GM12864 (cell line): ENCODE measurements at places on chromosomes 1 and 21.

DNA sequence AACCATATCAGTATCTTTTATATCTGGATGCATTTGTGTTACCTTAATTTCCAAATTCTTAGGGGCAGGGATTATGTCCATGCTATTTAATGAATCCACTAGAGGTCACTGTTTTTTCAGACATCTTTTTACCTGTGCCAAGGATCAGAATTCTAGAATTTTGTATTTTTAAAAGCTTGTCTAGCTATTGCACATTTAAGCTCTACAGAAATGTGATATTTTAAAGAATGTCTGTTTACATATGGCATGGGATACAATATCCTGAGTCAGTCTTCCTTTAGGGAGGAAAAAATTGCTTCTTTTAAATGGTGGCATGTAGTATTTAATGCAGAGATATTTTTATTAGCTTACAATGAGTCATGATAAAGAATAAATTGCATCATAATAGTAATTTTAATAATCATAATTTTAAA, 11.3 kb downstream of the RPAP2 start:
- no peak for DNase-seq

DNA sequence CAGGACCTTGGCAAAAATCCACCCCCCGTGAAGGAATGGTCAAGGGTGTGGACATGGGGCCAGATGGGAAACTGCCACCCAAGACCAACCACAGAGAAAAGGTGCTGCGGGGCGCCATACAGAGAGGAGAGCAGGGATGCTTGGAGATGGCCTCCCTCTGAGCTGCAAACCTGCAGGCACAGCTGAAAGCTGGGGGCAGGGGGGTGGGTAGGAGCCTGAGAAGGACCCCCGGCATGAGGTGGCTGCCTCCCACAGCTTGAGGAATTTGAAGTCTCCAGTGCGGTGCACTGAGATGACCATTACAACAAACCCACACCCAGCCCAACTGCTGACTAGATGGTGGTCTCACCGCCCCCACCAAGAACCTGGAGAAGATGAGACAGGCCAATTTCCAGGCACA, 84.8 kb downstream of the WDR4 start:
- no peak for DNase-seq

DNA sequence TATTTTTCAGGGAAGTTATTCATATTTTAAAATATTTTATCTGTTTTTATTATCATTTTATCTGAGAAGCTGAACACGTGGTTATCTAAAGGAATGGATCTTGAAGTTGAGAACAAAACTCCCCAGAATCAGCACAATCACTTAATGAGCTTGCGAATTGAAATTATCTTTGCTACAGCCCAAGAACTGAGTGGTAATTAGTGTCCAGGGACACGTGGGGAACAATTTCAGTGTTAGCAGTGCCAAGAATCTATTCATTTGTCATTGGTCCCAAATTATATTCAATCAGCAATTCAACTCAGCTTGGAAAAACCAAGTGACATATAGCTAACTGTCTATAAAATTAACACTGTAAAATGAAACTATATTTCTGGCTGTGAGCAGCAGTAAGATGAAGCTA, 197.6 kb upstream of the UBE2U start:
- DNase-seq: no peak

DNA sequence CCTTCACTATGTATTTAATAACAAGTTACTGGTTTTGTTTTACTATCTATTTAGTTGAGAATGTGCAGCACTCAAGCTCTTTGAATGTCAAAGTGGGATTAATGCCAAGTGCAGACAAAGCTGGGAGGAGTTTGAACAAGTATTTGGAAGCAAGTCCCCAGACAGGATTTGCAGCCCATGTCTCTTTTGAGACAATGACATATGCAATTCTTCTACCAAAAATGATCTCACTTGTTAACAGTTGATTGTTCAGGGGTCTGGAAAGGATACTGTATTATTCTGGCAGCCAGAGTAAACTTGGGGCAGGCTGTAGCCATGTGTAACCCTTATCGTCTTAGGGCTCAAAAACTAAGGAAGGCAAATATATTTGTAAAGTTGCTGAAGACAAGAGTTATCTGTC, 15.8 kb downstream of the COLGALT2 start:
- no peak for DNase-seq

DNA sequence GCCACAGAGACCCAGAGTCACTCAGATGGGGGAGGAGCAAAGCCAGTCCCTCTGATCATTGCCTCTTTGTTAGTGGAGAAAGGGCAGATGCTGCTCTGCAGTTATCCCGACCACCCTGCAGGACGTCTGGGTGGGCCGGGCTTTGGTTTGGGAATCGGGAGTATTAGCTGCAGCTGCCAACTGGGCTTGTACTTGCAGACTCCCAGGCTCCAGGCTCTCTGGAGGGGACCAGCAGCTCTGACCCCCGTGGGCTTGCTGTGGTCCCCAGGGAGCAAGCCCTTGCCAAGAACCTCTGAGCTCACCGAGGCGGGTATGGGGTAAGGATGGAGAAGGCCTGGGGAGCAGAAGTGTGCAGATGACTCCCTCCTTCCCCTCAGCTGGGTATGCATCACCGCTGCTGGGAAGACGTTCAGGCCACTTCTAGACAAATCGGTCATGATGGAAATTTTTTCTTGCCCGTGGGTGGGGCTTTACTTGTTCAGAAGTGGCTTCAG, 21.6 kb downstream of the MAPKAPK2 start:
- DNase-seq: no peak

GRCh38 chr21:38479641-38480525, 18.4 kb downstream of the ERG start:
- DNase-seq: no peak

- no peak for DNase-seq
These were observed 25.9 kb upstream of the EPS8L3 start for GRCh38 chr1:109789551-109790180.

- peak; percentile 21 for DNase-seq
These were observed 126.9 kb downstream of the RNF220 start for GRCh38 chr1:44531785-44532566.

- no peak for DNase-seq
These were observed 973.1 kb upstream of the ADGRL2 start for GRCh38 chr1:80827666-80828065.

GRCh38 chr21:35924714-35925301, 135.5 kb downstream of the SETD4 start:
- DNase-seq: no peak

DNA sequence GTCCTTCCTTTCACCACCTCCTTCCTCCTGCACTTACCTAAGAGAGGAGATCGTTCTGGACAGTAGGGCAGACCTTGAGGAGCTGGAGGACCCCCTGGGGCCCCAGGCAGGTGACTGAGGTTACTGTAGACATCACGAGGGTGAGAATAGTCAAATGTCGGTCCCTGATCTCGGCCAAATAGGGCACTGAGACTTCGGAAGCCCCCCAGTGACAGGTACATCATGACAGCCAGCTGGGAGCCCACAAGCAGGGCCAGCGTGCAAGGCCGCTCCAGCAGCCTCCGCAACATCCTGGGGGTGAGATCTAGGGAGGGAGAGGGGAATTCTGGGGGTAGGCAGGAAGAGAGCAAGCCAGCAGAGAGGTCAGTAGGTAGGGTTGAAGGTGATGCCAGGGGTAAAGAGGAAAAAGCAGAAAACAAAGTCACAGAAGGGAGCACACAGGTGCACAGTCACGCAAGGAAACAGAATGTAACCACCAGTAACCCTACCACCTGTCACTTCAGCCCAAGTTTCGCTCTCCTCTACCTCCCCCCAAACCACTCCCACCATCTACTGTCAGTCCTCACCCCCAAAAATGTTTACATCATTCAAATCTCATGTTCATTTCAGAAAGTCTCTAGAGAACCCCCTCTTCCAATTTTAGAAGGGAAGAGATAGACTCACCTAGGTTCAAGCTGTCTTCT, 1.4 kb downstream of the B4GALT3 start:
- no peak for DNase-seq

DNA sequence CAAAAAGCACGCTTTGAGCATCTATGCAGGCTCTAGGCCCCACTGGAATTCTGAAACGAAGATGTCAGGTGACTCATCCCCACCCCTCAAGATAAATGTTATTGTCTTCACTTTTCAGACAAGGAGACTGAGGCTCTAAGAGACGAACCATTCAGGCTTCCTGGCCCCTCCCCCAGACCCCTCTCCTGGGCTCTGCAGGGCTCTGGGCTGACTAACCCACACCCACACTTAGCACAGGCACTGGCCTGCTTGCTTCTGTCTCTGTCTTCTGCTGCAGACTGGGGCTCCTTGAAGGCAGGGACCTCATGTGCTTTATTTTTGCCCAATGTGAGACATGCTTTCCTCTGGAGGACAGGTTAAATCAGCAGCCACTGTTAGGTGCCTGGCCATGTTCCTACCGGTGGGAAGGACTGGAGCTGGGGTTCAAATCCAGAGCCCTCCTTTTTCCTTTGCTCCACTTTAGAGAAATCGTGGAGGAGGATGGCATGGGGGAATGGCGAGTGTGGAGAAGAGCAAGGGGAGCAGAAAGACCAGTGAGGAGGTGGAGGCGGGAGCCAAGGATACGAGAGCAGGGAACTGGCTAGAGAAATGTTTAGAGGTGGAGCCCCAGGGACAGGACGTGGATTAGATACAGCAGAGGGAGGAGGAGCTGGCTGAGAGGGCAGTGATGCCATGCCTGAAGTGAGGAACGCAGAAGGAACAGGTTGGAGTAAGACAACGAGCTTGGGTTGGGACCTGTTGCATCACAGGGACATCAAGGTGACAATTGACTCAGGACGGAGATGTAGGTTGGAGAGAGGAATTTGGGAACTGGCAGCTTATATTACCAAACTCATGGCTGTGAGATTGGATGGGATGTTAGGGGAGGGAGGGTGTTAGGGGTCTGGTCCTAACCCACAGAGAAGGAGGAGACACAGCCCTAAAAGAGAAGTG, 1.7 kb downstream of the TMEM125 start:
- DNase-seq: no peak

GRCh38 chr1:116403496-116404136, 30.6 kb downstream of the ATP1A1 start:
- no peak for DNase-seq

DNA sequence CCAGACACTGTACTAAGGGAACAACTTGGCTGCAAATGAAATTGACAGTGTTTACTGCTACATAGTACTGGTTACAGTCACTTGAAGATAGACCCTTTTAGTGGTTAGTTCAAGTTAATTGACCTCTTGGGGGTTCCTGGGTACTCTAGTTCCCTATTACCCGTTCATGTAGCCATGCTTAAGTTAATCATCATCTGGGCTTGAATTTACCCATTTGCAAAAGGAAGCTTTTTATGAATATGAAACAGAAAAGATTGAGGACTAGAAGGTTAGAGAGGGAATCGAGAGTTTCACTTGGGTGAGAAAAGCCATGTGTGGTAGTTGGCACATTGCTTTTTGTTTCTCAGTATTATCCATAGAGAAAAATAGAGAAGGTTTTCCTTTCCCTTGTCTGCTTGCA, 2.7 kb downstream of the MIA3 start:
- no peak for DNase-seq

GRCh38 chr21:23951251-23951650, 1656.0 kb downstream of the MRPL39 start:
- DNase-seq: no peak

DNA sequence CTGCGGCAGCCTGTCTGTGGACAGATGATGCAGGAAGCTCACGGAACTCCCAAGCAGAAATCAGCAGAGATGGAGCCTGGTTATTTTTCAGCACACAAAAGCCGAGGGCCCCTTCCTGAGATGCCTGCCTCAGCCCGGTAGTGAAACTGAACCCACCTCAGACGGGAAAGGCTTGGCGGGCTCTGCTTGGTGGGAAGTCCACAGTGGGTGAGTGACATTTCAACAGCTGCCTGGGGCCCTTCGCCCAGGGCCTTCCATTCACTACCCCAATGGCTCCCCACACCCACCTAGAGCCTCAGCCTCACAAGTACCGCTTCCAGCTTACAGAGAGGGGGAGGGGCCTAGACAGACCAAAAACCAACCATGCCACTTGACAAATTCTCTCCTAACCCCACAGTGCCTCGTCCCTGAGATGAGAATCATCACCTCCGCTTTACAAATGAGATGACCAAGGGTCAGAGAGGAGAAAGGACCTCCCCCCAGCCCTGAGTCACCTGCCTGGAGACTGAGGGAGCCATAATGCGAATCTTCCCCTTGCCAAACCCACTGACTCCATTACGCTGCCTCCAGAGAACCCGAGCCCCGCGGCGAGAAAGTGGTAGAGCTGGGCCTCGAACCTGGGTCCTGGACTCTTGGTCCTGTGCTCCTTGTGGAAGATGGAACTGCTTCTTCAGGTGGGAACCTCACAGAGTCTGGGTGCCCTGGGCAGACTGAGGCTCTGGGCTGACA, 3.4 kb upstream of the ECE1 start:
- DNase-seq: peak; percentile 86

DNA sequence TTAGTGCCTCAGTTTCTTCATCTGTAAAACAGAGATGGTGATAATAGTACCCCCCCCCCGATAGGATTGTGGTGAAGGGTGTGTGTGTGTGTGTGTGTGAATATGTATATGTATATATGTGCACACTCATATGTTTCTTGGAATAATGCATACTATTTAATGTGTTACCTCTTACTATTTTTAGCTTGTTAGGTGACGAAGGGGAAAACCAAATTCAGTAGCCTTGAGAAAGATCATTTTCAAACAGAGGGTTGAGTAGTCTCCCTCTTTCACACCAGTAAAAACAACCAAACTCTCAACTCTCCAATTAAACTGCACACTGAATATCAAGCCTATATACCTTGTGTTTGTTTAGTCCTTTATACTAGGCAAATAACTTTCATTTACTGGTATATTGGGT, 75.7 kb downstream of the NTMT2 start:
- DNase-seq: no peak

DNA sequence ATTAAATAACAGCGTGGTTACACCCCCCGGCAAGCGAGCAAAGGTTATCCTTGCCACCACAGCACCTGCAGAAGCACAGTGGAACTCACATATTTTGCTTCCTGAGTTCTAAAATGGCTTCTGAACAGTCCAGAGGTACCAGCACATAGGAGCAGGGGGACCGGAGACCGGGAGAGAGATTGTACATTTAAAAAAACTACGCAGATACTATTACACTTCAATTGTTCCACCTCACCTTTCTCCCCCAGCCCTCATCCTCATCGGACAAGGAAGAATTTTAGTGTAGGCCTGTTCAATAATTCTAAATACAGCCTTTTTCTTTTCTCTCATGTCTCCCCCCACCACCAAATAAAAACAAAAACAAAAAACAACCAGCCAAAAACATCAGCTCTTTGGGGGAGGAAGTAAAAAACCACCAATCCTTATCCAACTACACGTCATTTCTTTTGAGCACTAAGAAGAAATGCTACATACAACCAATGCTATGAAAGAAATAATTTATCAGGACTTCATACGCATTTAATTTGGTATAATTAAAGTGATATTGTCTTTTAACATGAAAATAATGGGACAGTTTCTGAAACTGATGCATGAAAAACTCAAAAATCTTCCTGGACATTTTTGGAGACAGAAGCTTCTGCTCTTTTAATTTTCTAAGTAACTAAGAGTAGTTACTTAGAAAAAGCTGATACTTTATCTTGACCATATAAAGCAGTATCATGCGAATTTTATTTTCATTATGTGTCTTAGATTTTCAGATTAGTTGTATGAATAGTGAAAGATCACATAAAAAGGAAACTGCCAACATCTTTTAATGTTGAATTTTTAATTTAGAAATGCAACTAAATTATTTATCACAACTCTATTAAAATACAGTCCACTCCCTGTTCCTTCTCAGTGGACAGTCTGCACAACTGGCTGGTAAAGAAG, 9.1 kb downstream of the CDKN2C start:
- DNase-seq: no peak
